Dorsolateral prefrontal cortex (tissue), 122 donors: ENCODE measurements at places on chromosomes 1 and 21.

GRCh38 chr1:30726236-30726635, 2.9 kb upstream of the MATN1 start:
- no peak for DNase-seq

DNA sequence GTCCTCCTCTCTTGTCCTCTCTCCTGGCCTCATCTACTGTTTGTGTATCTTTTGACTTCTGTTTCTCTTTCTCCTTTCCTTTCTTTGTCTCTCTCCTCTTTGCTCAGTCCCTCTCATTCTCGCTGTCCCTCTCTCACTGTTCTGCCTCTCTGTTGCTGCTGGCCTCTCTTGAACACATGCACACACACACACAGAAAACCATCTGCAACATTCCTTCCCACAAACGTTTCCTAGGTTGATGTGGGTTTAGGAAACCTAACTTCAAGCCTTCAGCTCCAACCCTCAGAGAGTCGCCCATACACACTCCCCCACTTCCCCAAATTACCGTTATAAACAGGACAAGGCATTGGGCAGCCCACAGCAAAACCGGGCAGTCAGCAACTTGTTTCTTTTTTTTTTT, 10.9 kb upstream of the SSBP3 start:
- DNase-seq, result no peak

DNA sequence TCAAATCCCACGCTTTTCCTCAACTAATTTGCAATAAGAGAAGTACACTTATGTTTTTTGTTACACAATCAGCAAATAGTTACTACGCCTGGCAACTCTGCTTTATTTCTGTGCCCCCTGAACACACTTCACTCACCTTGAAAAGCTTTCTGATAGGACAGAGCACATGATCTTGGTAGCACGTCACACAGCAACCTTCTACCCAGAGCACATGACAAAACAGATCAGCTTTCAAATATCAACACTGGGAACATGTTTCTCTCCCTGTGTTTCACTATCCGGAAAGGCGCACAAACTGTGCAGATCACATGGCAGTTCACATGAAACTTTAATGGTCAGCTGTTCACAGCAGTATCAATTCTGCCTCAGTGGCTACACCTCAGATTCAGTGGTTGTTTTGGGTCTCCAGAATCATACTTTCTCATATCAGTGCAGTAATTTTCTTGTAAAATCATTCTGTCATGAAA, 2.2 kb downstream of the SLC19A2 start:
- no peak for DNase-seq

GRCh38 chr1:103516693-103517092, 8.8 kb upstream of the RNPC3 start:
- no peak for DNase-seq

DNA sequence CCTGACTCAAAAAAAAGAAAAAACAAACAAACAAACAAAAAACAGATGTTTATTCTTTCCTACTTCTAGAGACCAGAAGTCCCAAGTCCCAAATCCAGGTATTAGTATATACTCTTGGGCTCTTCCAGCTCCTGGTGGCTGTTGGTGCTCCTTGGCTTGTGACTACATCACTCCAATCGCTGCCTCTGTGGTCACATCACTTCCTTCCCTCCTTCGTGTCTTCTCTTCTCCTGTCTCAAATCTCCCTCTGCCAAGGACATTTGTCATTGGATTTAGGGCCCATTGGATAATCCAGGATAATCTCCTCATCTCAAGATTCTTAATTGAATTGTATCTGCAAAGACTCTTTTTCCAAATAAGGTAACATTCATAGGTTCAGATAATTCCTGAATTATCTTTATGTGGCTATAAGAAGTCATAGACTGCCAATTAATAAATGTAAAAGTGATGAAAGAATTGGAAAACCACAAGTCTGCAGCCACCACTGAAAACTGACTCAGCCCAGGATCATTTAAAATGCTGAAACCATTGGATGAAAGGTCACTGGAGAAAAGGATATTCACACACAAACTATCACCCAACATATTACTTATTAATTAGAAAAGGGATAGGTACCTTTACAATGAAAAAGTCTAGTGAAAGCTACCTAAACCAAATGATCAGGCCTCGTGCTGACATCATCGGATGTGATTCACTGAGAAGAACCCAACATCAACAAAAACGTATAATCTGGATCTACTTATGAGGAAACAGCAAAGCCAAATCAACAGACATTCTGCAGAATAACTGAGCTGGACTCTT, 67.1 kb downstream of the ZNF281 start:
- no peak for DNase-seq

GRCh38 chr1:115314765-115315164, 23.3 kb downstream of the NGF start:
- DNase-seq, result no peak

GRCh38 chr1:172723251-172723650, 64.3 kb downstream of the FASLG start:
- no peak for DNase-seq

- DNase-seq, result no peak
These were observed 2.0 kb downstream of the CAMK2N1 start for GRCh38 chr1:20483833-20484518.

DNA sequence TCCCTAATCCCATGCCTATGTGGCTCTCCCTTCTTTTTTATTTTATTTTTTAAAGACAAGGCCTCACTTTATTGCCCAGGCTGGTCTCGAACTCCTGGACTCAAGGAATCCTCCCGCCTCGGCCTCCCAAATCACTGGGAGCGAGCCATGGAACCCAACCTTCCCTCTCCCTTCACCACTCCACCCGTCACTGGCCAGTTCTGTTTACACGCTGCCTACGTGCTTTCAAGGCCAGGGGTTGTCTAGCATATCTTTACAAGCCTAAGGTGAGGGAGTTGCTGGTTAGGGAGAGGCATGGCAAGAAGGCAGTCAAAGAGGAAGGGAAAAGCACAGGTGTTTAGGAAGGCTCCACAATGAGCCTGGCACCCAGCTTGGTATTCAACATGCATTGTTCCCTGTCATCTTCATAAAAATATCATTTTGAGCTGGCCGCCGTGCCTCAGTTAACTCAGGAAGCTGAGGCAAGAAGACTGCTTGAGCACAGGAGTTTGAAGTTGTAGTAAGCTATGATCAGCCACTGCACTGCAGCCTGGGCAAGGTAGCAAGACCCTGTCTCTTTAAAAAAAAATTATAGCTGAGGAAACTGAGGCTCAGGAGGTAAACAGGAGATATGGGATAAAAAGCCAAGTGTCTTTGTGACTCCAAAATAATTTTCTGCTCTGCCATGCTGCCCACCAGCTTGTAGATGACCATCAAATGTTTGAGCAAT, 1.1 kb downstream of the RHBDL2 start:
- DNase-seq, result no peak

- DNase-seq, result no peak
These were observed 16.5 kb downstream of the LHX4 start for GRCh38 chr1:180246579-180246978.

GRCh38 chr1:101181930-101182329, 54.9 kb upstream of the S1PR1 start:
- no peak for DNase-seq

- no peak for DNase-seq
These were observed 8.7 kb upstream of the ADCY10 start for GRCh38 chr1:167922611-167923074.

DNA sequence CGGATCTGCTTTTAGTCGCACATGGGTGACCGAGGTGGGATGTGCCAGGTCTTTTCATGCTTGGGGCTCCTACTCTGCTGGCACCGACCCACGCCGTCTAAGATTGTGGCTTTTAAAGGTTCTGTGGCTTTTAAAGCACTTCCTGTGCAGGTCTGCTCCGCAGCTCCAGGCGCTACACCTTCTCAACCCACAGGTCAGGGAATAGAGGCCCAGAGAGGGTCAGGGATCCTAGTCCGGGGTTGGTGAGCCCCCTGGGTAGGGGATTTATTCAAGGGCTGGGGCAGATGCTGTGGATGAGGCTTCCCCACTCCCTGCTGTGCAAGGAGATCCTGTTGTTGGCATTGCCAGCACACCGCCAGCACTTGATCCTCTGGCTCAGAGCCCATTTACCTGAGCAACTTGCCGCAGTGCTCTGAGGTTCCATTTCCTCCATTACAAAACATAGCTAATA, 212.8 kb upstream of the RAB4A start:
- DNase-seq, result no peak

DNA sequence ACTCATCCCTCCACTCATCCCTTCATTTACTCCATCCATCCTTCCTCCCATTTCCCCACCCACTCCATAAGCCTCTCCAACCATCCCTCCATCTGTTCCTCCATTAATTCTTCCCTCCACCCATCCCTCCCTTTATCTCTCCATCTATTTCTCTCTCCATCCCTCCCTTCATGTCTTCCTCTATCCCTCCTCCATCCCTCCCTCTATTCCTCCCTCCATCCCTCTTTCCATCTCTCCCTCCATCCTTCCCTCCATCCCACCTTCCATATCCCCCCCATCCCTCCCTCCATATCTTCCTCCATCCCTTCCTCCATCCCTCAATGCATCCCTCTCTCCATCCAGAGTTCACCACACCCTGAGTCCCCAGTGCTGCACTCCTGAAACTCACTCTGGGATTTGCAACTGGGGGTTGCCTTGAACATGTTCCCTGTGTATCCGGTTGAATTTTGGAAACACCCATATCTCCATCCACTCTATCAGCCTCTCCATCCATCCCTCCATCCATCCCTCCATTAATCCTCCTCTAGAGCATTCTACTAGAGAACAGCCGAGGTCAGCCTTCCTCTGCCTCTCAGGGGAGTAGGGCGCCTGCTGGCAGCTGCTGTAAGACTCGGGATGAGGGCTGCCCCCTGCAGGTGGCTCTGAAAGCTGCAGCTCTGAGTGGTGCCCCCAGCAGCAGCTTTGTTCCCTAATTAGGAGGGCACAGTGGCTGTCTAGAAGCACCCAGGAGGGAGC, 39.4 kb downstream of the ABCG1 start:
- peak; percentile 84 for DNase-seq

- no peak for DNase-seq
These were observed 10.1 kb upstream of the TFF1 start for GRCh38 chr21:42376338-42376982.

DNA sequence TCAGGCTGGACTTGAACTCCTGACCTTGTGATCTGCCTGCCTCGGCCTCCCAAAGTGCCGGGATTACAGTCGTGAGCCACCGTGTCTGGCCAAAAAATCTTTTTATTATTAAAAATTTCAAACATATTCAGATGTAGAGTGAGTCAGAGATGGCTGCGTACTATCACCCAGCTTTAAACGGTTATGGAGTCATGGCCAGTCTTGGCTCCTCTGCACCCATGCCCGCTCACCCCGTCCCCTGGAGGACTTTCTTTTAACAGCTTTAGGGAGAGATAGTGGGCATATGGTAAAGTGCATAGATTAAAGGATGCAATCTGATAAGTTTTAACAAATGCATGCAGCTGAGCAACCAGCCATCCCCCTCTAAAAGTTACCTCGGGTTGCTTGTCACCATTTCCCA, 51.8 kb downstream of the TNFRSF8 start:
- no peak for DNase-seq

DNA sequence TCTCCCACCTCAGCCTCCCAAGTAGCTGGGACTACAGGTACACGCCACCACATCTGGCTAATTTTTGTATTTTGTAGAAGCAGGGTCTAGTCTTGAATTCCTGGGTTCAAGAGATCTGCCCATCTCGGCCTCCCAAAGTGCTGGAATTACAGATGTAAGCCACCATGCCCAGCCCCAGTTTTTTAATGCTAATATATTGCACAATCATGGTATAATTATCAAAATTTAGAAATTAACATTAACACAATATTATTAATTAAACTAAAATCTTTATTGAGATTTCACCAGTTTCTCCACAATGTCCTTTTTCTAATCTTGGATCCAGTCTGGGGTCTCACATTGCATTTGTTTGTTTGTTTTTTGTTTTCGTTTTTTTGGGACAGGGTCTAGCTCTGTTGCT, 21.9 kb upstream of the GPX7 start:
- DNase-seq, result no peak

- no peak for DNase-seq
These were observed 2.9 kb downstream of the CR1L start for GRCh38 chr1:207647671-207648333.

DNA sequence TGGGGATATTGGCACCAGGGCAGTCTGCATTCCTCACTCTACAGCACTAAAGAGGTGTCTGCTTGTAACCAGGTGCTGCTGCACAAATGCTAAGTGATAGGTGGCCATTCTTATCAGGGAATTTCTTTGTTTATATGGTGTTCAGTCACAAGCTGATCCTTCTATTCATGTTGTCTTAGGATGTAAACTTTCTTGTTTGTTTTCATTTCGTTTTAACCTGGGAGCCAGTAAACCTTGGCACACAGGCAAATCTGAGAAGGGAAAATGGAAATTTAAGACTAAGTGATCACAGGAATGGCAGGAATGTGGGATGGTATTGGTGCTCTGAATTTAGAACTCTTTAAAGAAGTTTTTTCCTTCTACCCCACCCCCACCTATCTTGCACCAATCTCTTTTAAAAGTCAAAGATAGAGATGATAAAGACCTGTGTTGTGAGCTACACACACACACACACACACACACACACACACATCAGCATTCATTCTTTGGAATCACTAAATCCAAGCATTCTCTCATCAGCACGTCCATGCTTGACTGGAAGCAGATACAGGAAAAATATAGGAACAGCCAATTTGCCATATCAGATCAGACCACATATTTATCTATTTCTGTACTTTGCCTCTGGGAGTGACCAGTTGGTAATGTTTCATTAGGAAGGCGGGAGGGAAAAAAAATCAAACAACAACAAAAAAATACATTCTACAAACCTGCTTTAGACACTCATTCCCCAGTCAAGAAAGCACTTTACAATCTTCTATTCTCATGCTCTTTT, 451.4 kb upstream of the ADGRL2 start:
- DNase-seq, result no peak

GRCh38 chr1:245437369-245438062, 282.7 kb downstream of the KIF26B start:
- no peak for DNase-seq

DNA sequence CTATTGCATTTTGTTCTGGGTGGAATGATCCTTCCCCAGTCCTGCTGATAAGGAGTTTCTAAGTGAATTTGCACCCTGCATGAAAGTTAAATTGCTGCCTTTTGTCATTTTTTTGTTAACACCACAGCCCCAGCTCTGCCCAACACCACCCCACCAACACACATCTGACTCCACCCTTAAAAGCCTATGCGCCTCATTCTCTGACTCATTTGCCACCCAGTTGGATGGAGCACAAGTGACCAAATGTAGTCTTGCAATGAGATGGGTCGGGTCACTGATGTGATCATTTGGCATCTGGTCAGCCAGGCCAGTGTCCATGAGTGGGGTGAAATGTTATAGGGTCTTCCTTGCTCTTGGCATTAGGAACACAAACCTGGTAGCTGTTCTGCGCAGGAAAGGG, 256.8 kb downstream of the KAZN start:
- no peak for DNase-seq

- DNase-seq, result no peak
These were observed 321.3 kb downstream of the CAMTA1 start for GRCh38 chr1:7106442-7107108.

DNA sequence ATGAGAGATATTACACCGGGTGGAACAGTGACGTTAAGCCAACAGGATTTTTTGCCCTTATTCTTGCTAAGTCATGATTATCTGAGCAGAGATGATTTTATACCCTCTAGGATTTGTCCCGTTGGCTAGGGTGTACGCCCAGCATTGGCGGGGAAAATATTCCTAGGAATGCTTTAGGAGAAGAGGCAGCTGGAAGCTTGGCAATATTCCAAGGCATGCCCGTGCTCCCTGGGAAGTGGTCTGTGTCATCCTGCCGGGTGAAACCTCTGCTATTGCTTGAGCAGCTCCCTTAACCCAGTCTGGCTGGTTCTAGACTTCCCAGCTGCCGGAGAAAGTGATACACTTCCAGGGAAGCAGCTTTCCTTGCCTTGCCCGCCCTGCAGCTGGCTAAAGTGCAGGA, 16.2 kb downstream of the CHRNB2 start:
- no peak for DNase-seq
